Stimulated activated CD4-positive, alpha-beta T cell treated with anti-CD3 and anti-CD28 coated beads, Interleukin-1b, Interleukin-23, amount 100 ng/mL, for 4 hours (primary cell): ENCODE measurements at places on chromosomes 13 and 19.

DNA sequence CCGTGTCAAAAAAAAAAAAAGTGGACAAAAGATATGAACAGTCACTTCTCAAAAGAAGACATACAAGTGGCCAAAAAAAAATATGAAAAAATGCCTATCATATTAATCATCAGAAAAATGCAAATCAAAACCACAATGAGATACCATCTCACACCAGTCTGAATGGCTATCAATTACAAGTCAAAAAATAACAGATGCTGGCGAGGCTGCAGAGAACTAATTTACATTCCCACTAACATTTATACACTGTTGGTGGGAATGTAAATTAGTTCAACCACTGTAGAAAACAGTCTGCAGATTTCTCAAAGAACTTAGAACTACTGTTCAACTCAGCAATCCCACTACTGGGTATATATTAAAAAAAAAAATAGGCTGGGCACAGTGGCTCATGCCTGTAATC is 26.5 kb upstream of the FOXO1 start:
- no peak for DNase-seq

DNA sequence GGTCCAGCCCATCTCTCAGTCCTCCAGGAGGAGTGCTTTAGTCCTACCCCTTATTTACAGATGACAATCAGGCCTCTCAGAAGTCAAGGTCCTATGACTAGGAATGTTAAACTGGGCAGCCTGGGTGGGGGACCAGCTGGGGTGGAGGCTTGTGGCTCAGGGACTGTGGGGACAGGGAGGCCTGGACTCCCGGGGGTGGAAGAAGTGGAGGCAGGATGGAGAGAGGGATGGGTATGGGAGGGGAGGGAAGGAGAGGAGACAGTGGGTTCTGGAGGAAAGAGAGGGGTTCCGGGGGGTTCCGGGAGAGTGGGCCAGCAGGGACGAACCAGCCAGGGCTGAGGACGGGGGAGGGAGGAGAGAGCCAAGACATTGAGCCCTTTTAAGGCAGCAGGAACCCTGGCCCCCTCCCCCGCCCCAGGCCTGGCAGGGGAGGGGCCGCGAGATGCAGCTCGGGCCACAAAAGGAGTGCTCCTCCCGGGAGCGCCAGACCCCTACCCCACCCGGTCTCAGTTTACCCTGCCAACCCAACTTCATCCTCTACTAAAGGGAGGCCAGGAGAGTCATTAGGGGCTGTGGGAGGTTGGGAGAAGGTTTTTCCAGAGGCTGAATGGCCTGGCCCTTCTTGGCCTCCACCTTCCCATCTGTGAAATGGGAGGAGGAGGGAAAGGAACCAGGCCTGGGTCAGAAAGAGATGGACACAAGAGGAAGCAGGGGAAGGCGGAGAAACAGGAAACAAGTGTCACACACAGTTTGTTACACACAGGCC is 1.7 kb downstream of the DMPK start:
- DNase-seq: no peak

DNA sequence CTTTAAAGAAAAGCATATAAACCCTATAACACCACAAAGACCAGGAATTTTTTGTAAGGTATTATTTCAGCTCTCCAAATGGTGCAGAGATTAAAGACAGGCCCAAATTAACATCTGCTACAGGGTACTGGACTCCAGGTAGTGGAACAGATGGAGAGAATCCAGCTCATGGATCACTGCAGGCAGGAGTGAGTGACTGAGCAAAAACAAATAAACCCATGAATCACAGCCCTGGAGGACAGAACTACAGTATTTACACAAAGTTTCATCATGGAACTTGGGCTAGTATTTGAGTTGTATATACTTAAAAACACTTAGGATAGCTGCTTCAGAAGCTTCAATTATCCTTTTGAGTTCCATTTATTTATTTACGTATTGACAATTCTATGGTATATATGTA is 132.8 kb upstream of the SPRY2 start:
- DNase-seq: no peak

- DNase-seq: no peak
These were observed 11.3 kb upstream of the LPAR6 start for GRCh38 chr13:48424212-48424611.
